ENCODE measurements at places on chromosomes 3 and 15.

- no peak overlapping the region for H3K4me3 ChIP-seq
- H3K36me3 ChIP-seq = no peaks in the 10 kb centered on the region
- no peak overlapping the region for H3K27ac ChIP-seq
- H3K27me3 ChIP-seq = no peaks in the 10 kb centered on the region
- peaks cover 18% of the 10 kb centered on the region for H3K4me1 ChIP-seq
Measured at GRCh38 chr3:64104691-64105111, 81.4 kb upstream of the PSMD6 start.

DNA sequence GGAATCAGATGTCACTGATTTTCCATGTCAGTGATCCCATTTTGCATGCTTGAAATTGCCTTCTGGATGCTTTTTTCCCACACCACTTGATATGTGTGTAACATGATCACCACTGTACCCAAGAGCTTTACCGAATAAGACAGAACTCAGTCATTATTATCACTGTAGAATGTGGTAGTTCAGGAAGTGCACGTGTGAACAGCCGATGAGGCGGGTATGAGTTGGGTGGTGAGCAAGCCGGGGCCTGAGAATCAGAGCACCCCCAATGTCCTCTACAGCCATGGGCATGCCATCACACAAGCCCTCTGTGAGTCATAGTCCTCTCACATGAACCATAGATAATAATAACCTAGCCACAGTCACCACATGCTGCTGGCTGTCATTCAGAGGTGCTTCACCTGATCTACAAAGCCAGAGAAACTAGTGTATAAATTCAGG lies 470.8 kb downstream of the SOX2 start:
- no peak for DNase-seq
- H3K36me3 ChIP-seq = no peaks in the 10 kb centered on the region
- no peak overlapping the region for H3K27ac ChIP-seq
- H3K27me3 ChIP-seq = no peaks in the 10 kb centered on the region
- no peaks in the 10 kb centered on the region for H3K4me1 ChIP-seq

- DNase-seq = no peak
Measured at GRCh38 chr15:93983526-93983925, 247.8 kb upstream of the MCTP2 start.

GRCh38 chr15:69921626-69922619 lies 175.8 kb downstream of the TLE3 start:
- no peak overlapping the region for H3K4me3 ChIP-seq
- H3K36me3 ChIP-seq = no peaks in the 10 kb centered on the region
- H3K27me3 ChIP-seq = no peaks in the 10 kb centered on the region
- H3K27ac ChIP-seq = no peak overlapping the region
- H3K4me1 ChIP-seq = peaks cover 14% of the 10 kb centered on the region

- no peaks in the 10 kb centered on the region for H3K4me1 ChIP-seq
- H3K4me3 ChIP-seq = no peak overlapping the region
- H3K27ac ChIP-seq = no peak overlapping the region
- DNase-seq = no peak
Measured at GRCh38 chr15:86481720-86482119, 402.0 kb downstream of the AGBL1 start.

- H3K36me3 ChIP-seq = no peaks in the 10 kb centered on the region
- no peak for DNase-seq
- no peak overlapping the region for H3K27ac ChIP-seq
- H3K4me1 ChIP-seq = no peaks in the 10 kb centered on the region
- no peak overlapping the region for H3K4me3 ChIP-seq
Measured at GRCh38 chr3:2094941-2095340, 3.7 kb upstream of the CNTN4 start.

DNA sequence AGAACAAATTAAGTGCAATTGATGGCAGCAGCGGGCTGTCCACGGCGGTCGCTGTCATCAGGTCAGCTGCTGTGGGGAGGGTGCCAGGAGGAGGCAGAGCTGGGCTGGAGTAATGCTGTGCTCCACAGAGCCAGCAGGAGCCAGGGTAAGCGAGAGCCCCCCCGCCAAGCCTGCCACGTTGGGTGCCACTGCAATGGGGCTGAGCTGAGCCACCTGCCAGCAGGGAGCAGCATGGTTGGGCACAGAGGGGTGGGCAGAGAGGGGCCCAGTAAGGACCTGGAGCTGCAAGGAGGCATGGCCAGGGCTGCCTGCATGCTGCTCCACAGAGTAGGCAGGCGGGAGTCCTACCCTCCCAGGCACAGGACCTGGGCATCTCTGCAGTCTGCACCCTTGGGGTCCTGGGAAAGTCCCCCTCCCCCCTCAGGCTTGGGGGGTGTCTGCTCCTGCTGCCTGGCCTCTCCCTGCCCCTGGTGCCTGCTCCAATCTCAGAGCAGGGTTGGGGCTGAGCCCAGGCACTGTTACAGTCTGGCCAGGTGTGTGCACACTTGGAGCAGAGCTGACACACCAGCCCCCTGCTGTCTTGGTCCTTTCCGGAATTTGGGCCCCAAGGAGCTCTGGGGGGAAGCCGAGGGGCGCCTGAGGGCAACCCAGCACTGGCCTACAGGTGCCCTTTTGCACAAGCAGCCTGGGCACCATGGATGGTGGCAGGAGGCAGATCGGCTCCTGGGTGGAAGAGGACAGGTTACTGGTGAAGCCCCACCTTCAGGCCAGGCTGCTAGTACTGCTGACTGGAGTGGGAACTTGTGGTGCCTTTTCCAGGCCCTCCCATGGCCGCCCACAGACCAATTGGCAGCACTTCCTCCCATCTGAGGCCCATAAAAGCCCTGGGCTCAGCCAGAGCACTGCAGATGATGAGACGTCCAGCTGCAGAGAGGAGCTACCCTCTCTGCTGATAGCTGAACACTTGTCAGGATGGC lies 8.5 kb upstream of the PIAS1 start:
- no peaks in the 10 kb centered on the region for H3K4me1 ChIP-seq
- H3K36me3 ChIP-seq = no peaks in the 10 kb centered on the region
- H3K27me3 ChIP-seq = no peaks in the 10 kb centered on the region
- no peak for DNase-seq
- H3K4me3 ChIP-seq = no peak overlapping the region

DNA sequence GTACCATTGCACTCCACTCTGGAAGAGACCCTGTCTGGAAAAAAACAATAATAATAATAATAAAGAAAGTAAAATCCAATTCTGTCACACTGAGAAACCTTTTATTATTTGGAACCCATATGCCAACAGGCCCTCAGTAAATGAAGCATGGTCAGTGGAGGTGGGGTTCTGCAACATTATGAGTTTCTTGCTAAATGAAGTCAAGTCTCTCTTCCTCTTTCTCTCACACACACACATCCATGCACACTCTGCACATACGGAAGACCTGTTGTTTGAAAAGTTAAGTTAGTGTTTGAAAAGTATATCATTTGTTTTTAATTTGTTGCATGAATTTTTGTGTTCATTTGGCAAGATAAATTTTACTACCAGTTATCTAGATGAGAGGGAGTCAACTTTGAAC lies 27.8 kb downstream of the GAP43 start:
- H3K4me3 ChIP-seq = no peak overlapping the region
- no peaks in the 10 kb centered on the region for H3K36me3 ChIP-seq
- DNase-seq = no peak
- H3K4me1 ChIP-seq = no peaks in the 10 kb centered on the region
- H3K27me3 ChIP-seq = no peaks in the 10 kb centered on the region

DNA sequence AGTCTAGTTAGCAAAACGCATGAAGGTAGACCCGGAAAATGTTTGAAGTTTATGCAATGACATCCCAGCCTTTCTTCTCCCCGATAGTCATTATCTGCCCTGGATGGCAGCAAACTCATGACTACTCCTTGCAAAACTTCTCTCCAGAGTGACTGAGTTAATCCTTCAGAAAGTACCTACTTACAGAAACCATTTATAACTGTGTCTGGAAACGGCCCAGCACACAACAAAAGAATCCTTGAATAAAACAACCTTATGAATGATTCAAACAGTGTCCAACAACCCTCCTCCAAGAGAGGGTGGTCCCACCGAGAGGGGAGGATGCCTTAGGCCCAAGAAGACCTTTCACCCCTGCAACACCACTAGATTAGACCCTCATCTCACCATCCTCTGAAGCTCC lies 14.2 kb downstream of the ST8SIA2 start:
- H3K4me3 ChIP-seq = no peak overlapping the region
- DNase-seq = no peak

GRCh38 chr15:82313446-82313845 lies 35.8 kb downstream of the GOLGA6L10 start:
- no peak overlapping the region for H3K4me3 ChIP-seq
- no peaks in the 10 kb centered on the region for H3K27me3 ChIP-seq
- no peak for DNase-seq
- no peaks in the 10 kb centered on the region for H3K36me3 ChIP-seq
- no peak overlapping the region for H3K27ac ChIP-seq

DNA sequence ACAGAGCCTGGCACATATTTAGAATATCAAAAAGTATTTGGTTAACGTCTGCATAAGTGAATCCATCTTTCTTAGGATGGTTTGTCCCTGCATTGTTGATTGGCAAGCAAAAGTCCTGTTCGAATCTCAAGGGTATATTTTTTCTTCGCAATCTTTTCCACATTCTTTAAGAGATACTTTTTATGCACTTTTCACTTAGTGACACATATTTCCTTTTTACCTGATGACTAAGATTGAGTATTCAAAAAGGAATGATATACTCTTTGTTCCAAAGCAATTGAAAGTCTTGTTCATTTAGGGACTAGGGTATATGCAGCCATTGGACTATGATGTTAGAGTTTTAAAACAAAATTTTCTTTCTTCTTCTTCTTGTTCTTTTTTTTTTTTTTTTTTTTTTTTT lies 349.9 kb downstream of the NLGN1 start:
- no peak for DNase-seq
- H3K4me1 ChIP-seq = no peaks in the 10 kb centered on the region
- no peak overlapping the region for H3K27ac ChIP-seq
- H3K27me3 ChIP-seq = no peaks in the 10 kb centered on the region

GRCh38 chr3:31610700-31611275 lies 78.1 kb downstream of the STT3B start:
- H3K4me3 ChIP-seq = no peak overlapping the region
- H3K4me1 ChIP-seq = no peaks in the 10 kb centered on the region

DNA sequence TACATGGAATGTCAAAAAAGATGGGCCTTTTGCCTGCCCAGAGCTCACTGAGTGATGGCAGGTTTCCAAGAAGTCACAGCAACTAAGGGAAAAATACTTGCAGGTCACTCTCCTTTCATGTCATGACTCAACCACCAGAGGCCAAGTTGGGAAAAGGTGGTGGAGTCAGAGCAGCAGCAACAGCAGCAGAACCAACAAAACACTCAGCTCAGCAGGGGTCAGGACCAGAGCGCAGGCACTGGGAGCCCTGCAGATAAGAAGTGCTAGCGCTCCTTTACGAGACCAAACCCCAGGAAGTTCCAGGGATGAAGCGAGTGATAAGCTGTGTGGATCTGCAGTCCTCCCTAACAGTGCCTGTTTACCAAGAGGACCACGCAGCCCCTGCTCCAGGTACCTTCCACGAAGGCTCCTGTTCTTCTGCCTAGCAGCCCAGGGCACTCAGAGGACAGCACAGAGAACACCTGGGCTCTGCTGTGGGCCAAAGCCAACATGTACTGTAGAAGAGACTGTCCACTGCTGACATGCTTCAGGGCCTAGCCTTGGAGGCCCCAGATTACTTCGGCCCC lies 26.0 kb downstream of the POC1A start:
- no peaks in the 10 kb centered on the region for H3K4me1 ChIP-seq
- H3K27me3 ChIP-seq = no peaks in the 10 kb centered on the region
- H3K4me3 ChIP-seq = no peak overlapping the region
- peaks cover 5% of the 10 kb centered on the region for H3K36me3 ChIP-seq
- no peak overlapping the region for H3K27ac ChIP-seq

DNA sequence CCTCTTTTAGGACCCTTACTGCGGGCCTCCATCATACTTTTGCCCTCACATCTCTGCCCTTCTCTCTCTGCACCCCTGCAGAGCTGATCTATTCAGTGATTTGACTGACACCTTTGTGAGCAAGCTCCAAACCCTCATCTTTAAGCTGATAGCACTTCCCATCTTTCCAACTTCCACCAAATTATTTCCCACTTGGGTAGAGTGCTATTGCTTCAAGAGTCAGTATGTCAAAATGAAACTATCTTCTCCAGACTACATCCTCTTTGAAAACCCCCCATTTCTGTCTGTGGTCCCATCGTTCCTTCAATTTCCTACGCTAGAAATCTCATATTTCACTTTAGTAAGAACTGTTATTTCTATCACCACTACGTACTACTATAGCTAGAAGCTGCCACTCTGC lies 19.7 kb downstream of the ZWILCH start:
- DNase-seq = no peak
- no peak overlapping the region for H3K27ac ChIP-seq
- H3K27me3 ChIP-seq = no peaks in the 10 kb centered on the region

DNA sequence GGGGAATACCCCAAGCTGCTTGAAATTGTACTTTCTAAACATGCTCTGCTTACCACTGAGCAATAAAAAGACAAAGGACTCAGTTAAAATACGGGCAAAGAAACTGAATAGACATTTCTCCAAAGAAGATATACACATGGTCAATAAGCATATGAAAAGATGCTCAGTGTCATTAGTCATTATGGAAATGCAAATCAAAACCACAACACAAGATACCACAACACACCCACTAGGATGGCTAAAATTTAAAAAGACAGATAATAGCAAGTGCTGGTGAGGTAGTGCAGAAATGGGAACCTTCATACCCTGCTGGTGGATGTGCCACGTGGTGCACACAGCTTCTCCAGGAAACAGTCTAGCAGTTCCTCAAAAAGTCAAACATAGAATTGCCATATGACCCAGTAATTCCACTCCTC lies 21.3 kb downstream of the LRIG1 start:
- no peak overlapping the region for H3K27ac ChIP-seq
- H3K4me1 ChIP-seq = peaks cover 78% of the 10 kb centered on the region
- H3K27me3 ChIP-seq = no peaks in the 10 kb centered on the region
- no peak for DNase-seq
- H3K4me3 ChIP-seq = no peak overlapping the region
